ENCODE measurements at places on chromosomes 7 and 10. TPM values are rescaled to one million over a fixed set of nuclear protein-coding genes. Genes with fewer than 3 reads are reported as not detected.

Gene FZD8
- 4.8 TPM for polyA plus RNA-seq

Gene MYH16
- polyA plus RNA-seq: 1.1 TPM

Gene CNTNAP2
- 0.08 TPM for polyA plus RNA-seq

Gene CAV2
- 181 TPM for polyA plus RNA-seq

Gene TNKS2
- polyA plus RNA-seq: 6.8 TPM

Gene NAT16
- polyA plus RNA-seq: not detected

Gene FOXP2
- polyA plus RNA-seq: 0.08 TPM

Gene CXCL12
- polyA plus RNA-seq: not detected

Gene FANK1
- 3.3 TPM for polyA plus RNA-seq

Gene XRCC2
- polyA plus RNA-seq: 1.5 TPM

Gene PDCD11
- 26.9 TPM for polyA plus RNA-seq

Gene SLC18A2
- not detected for polyA plus RNA-seq

Gene NANOS1
- polyA plus RNA-seq: 1.1 TPM

Gene GPC2
- 1.5 TPM for polyA plus RNA-seq

Gene NOD1
- 2.9 TPM for polyA plus RNA-seq

Gene SNX10
- polyA plus RNA-seq: 4.1 TPM
